ENCODE measurements at places on chromosomes 5 and 9. TPM values are rescaled to one million over a fixed set of nuclear protein-coding genes. Genes with fewer than 3 reads are reported as not detected.

- no peak overlapping the region for H3K4me3 ChIP-seq
- peak overlapping the region; percentile 92 for H3K27ac ChIP-seq
- DNase-seq, result no peak
- peaks cover 35% of the 10 kb centered on the region for H3K4me1 ChIP-seq
- H3K27me3 ChIP-seq, result no peaks in the 10 kb centered on the region
- H3K36me3 ChIP-seq, result no peaks in the 10 kb centered on the region
These were observed 38.4 kb downstream of the ZNF608 start for GRCh38 chr5:124708086-124708485.

- H3K27me3 ChIP-seq, result no peaks in the 10 kb centered on the region
- no peaks in the 10 kb centered on the region for H3K4me1 ChIP-seq
- no peak for DNase-seq
- no peak overlapping the region for H3K4me3 ChIP-seq
These were observed 212.4 kb downstream of the LRRC70 start for GRCh38 chr5:62791059-62791458.

ADGRD2 gene
- polyA plus RNA-seq, result 0.10 TPM

DNA sequence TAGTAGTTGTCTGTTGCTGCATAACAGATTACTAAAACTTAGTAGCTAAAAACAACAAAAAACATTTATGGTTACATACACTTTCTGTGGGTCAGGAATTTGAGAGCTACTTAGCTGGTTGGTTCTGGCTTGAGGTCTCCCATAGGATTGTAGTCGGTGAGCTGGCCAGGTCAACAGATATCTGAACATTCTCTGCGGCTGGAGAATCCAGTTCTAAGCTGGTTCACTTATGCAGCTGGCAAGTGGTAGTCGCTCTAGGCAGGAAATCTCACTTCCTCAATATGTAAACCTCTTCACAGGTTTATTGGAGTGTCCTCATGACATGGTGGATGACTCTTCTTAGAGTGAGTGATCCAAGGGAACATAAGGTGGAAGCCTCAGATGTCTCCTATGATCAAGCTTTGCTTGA is 65.7 kb upstream of the TNFAIP8 start:
- H3K36me3 ChIP-seq, result no peaks in the 10 kb centered on the region
- no peak overlapping the region for H3K27ac ChIP-seq
- no peaks in the 10 kb centered on the region for H3K27me3 ChIP-seq
- no peak for DNase-seq
- H3K4me3 ChIP-seq, result no peak overlapping the region
